T-helper 22 cell (primary cell): ENCODE measurements at places on chromosomes 1 and 21.

GRCh38 chr1:182766881-182767645 is 22.5 kb upstream of the NPL start:
- no peak for DNase-seq

GRCh38 chr1:99177465-99177864 is 86.8 kb upstream of the PLPPR4 start:
- DNase-seq: no peak

DNA sequence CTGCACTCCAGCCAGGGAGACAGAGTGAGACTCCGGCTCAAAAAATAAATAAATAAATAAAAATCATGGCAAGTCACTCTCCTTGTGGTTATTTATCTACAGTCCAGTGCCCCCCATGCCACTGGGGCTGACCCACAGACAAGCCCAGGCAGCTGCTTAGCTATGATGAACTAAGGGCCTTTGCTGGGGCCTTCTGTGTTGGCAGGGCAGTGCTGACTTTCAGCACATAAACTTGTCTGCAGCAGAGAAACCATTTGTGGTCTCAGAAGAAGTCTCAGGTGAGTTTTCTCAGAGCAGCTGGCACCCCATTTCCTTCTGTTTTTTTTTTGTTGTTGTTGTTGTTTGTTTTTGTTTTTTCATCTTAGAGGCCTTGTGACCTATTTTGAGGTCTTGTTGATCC is 20.9 kb upstream of the CFHR4 start:
- no peak for DNase-seq

DNA sequence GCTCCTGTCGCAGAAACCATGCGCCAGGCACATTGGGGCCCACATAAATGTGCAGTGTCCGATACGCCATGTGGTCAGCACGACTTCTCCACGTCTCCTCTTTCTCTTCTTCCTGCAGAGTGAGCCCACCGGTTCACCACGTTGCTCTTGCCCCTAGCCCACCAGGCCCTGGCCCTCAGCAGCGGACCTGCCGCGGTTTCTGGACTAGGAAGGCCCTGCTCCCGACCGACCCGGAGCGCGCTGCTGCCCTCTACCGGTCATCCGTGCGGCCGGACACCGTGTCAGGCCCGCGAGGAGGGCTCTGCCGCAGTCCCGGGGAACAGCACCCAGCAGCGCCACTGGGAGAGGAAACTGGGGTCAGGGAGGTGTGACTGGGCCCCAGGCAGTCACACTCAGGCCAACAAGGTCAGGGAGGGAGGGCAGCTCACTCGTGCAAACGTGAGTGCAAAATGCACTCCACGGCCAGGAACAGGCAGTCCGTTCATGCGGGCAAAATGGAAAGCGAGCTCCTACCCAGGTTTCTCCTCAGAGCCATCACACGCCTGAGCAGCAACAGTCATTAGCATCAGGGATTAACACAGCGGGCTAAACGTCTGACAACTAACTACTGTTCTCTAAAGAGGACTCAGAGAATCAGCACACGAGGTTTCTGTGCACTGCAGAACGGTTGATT is 13.7 kb downstream of the TLR5 start:
- peak; percentile 19 for DNase-seq

GRCh38 chr1:55246331-55246730 is 31.2 kb upstream of the USP24 start:
- DNase-seq: no peak

- DNase-seq: no peak
These were observed 25.7 kb downstream of the TENT5C start for GRCh38 chr1:117631359-117632160.

GRCh38 chr1:181129771-181130606 is 41.5 kb downstream of the IER5 start:
- DNase-seq: no peak

DNA sequence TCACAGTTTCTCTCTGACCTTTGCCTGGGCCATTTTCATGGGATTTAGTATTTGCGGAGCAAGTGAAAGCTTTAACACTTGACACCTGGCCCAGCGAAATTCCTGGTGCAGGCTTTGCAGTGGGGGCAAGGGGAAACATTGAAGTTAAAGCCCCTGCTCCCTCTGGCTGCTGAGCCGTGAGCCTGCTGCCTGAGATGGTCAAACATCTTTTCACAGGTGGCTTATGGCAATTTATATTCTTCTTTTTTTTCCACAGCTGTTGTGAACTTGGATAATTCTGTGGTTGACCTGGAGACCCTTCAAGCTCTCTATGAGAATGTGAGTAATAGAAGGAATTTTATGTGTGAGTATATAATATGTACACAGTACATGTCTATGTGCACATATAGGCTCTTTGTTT is 202.9 kb downstream of the FMN2 start:
- no peak for DNase-seq

DNA sequence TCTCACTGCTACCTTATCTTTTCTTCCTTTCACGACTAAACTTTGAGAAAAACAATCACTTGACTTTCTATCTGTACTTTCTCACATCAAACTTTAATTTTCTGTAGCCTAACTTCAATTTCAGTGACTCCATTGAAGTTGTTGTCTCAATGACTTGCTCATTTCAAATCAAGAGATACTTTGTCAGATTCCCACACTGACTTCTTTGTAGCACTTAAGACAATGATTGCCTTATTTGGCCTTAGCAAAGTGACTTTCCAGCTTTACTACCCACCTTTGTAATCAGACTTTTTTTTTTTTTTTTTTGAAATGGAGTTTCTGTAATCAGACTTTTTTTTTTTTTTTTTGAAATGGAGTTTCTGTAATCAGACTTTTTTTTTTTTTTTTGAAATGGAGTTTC is 37.0 kb downstream of the AGO4 start:
- no peak for DNase-seq

GRCh38 chr1:154857441-154858215 is 12.5 kb downstream of the KCNN3 start:
- no peak for DNase-seq

GRCh38 chr1:85799737-85800136 is 91.5 kb upstream of the ZNHIT6 start:
- no peak for DNase-seq

DNA sequence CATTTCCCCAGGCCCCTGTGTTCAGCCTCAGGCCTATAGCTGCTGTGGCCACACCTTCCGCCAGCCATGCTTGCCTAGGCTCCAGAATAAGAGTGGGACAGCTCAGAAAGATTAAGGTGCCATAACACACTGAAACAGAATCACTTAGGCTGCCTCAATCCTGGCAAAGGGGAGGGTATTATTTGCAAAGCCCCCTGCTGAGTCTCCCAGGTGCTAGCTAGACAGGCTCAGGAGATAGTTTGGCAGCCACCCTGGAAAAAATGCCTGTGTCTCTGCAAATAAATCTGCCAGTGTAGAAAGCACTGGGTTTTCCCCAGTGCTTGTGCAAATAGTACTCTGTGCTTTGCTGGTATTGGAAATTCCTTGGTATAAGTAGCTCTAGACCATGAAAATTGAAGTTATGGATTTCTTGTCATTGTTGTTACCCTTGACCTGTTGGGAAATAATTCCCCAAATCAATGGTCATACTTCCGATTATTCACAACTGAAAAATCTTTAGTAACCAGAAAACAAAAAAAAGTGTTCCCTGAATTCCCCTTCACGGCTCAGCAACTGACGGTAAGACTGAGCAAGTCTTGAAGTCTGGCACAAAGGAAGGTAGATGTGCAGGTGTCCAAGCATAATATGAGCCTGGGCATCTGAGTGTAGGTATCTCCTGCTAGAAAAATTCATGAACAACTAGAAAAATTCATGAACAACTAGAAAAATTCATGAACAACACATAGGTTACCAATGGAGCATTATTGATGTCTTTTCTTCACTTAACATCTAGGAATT is 56.9 kb downstream of the PROX1 start:
- no peak for DNase-seq

DNA sequence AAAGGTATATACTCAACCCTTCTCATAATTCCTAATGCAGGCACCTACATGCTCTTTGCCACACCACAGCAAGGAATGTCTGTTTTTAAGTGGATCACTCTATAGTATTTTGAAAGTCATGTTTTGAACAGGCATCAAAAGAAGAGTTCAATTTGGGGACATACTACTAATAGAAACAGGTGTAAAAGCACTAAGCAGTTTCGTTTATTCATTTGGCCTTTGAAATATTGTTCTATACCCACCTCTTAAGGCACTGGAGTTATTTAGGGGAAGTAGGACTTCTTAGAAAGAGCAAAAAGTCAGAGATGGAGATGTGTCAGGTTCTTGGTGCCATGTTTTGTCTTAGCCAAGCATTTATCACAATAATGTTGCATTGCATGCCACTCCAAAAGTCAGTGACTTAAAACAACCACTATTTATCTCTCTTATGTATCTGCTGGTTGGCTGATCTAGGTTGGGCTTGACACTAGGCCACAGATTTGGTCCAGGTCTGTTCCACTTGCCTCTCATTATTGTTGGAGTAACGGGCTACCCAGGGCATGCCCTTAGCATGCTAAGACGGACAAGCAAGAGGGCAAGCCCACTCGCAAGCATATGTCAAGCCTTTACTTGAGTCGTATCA is 107.5 kb downstream of the RGL1 start:
- no peak for DNase-seq

GRCh38 chr1:155173478-155174323 is at the start of gene TRIM46:
Gene TRIM46 (plus strand): TSS chr1:155173849. CDS start chr1:155173967, 118 bp downstream.
- peak; percentile 55 for DNase-seq

- no peak for DNase-seq
These were observed 119.4 kb upstream of the PRMT6 start for GRCh38 chr1:106937104-106937503.
